ENCODE measurements at places on chromosomes 11 and 22.

- DNase-seq: no peak
Measured at GRCh38 chr11:15852179-15852578, 504.2 kb downstream of the SOX6 start.

GRCh38 chr11:2375341-2375853 lies 1.7 kb upstream of the CD81 start:
- no peak for DNase-seq

GRCh38 chr22:19942157-19943081 lies 801 bp upstream of the TXNRD2 start:
- peak; percentile 55 for DNase-seq

- DNase-seq: no peak
Measured at GRCh38 chr11:66224226-66224855, 44.1 kb upstream of the RAB1B start.

- DNase-seq: no peak
Measured at GRCh38 chr11:646214-646613, 9.1 kb downstream of the DRD4 start.

DNA sequence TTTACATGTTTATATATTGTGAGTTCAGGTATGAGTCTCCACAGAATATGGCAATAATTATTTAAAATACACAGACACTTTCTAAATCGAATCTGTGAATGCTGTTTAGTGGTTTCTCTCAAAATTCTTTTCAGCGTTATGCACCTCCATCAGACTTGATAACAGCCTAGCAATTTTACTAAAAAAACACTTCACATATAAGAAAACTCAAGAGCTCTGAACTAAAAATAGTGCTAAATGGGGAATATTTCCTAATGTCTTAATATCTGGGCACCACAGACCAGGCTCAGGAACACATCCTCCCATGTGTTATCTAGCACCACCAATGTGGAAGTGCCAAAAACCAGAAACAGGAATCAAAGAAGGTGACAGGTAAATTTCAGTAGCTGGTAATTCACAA lies 47.9 kb downstream of the ARHGAP32 start:
- DNase-seq: no peak

- no peak for DNase-seq
Measured at GRCh38 chr11:111905411-111905810, 6.2 kb downstream of the CRYAB start.

DNA sequence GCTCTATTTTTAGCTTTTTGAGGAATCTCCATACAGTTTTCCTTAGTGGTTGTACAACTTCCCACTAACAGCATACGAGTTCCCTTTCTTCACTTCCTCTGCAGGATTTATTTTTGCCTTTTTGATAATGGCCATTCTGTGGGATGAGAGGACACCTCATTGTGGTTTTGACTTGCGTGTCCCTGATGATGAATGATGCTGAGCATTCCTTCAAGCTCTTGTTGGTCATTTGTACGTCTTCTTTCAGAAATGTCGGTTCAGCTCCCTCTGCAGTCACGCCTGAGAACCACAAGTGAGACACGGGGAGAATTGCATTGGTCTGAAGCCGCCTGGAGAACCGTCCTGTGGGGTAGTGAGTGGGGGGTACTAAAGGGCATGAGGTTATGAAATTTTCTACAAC lies 2.0 kb upstream of the KRTAP5-10 start:
- DNase-seq: peak; percentile 14

DNA sequence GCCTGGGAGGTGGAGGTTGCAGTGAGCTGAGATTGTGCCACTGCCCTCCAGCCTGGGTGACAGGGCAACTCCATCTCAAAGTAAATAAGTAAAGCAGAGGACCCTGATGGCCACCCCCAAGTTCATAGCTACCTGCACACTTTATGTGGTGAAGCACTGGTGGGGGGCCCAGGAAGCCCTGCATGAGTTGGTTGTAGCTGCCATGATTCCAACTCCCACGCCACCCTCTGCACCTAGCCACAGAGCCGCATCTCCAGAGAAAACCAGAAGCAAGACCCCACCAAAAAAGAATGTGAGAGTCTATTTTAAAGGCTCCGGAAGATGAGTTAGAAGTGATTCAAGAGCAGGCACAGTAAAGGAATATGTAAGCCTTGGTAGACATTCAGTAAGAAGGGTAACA lies 20.4 kb upstream of the TMA7B start:
- no peak for DNase-seq

GRCh38 chr11:77517226-77517625 lies 43.3 kb upstream of the PAK1 start:
- DNase-seq: no peak

- no peak for DNase-seq
Measured at GRCh38 chr11:67364783-67365722, 8.3 kb downstream of the CLCF1 start.

DNA sequence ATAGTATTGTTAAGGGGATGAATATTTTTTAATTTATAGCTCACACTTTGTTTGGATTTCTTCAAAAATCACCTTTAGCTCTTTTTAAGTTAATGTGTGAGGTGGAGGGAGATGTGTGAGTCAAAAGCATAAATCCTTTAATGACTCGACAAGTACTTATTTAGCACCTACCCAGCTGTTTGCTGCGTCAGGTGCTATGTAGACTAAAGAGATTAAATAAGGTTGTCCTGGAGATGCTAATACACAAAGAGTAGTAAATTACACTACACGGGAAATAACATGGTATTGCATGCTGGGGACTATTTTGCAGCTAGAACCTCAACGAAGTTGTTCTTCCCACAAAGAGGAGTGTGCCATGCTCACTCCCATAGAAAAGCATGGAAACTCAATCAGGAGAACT lies 583.3 kb upstream of the TENM4 start:
- no peak for DNase-seq

DNA sequence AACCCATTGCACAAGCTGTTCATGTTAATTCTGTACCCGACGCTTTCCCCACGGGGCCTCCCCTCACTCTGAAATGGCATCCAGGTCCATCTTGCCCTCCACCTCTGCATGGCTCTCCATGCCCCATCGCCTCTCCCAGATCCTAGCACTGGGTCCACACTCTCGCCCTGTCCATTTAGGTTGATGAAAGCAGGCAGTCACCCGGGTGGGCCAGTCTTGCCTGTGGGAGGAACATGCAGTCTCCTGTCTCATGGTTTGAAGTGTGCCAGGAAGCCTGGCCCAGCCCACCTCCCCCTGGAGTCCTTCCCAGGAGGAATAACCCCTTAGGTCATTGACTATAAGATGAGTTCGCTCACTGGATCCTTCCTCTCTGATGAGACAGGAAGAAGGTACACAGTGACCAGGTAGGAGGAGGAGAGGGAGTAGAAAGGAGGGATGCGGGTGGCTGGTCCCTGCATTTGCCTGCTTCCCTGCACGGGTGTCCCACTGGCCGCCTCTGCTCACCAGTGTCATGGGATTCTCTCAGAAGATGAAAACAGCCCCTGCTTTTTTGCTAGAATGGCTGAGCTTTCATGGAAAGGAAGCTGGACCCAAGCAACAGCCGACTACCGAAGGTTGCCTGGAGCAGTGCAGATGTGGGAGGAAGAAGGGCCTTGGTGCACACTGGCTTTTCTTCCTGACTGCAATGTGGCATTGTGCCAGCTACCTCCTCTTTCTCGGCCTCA lies 6.8 kb downstream of the TMEM121B start:
- DNase-seq: no peak

DNA sequence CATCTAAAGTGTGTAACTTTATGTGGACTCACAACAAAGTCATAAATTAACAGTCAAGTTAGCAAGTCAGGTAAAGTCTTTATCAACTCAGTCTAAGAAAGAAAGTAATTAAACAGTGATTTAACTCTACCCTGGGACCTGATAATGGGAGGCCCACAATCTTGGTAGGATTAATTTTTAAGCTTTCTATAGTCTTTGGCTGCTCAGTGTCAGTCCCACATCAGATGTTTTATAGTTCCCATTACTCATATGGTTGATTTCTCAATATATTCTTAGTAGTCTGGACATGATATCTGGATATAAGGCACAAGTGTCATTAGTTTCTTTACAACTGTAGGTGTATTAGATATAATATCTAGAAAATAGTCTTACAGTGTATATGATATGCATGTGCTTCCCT lies 38.5 kb upstream of the SCN3B start:
- no peak for DNase-seq

DNA sequence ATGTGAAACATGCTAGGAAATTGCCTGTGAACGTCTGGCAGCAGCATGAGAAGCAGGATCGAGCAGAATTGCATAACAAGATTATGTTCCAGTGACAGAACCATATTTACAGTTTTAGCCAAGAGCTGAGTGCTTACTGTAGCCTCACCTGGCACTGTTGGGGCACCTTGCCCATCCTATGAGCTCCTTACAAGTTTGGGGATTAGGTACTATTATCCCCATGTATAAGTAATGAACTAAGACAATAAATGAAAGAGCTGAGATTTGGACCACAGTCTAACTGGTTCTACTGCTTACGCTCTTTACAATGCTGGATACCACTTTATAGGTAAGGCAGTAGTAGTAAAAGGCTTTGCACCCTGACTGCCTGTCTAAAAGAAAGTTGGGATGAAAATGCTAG lies 17.1 kb upstream of the PATE1 start:
- no peak for DNase-seq

All from DND-41 (cell line).